ENCODE measurements at places on chromosomes 4 and X. TPM values are rescaled to one million over a fixed set of nuclear protein-coding genes. Genes with fewer than 3 reads are reported as not detected.

KLF8 gene
- polyA plus RNA-seq = 4.8 TPM

TMEM156 gene
- 0.90 TPM for polyA plus RNA-seq

SSX2 gene
- polyA plus RNA-seq = not detected

TLL1 gene
- polyA plus RNA-seq = 1.6 TPM

GJB1 gene
- polyA plus RNA-seq = not detected

MTMR8 gene
- polyA plus RNA-seq = 1.3 TPM

FGF13 gene
- 77.8 TPM for polyA plus RNA-seq

GPRASP2 gene
- 16.8 TPM for polyA plus RNA-seq

ARHGAP24 gene
- 59.7 TPM for polyA plus RNA-seq

UGT2B15 gene
- not detected for polyA plus RNA-seq

ADGRG2 gene
- polyA plus RNA-seq = 18.7 TPM

USP26 gene
- not detected for polyA plus RNA-seq

RNF150 gene
- polyA plus RNA-seq = 42.6 TPM
